ENCODE measurements at places on chromosomes 12 and 14.

DNA sequence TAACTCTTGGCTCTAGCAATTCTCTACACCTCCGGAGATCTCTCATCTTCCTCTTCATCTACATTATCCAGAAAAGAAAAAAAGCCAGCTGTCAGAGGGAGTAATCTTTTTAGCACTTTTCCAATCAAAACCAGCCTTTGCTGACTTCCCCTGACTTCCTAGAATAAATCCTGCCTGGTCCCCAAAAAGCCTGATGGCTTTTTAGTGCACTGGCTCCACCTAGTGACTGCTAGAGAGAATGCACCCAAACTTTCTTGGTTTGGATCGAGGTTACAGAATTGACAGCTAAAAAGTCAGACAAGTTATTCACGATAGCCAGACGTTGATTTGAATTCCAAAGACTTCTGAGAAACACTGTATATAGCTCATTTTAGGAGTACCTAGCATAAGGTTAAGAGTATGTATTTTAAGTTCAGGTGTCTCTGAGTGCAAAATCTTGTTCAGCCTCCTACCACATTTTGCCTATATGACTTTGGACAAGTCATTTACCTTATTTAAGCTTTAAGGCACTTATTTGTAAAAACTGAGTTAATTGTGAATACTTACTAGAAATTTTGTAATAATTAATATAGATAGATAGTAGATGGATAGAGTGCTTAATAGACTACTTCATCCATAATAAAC lies 185.7 kb upstream of the GRIN2B start:
- peak; percentile 14 for DNase-seq

DNA sequence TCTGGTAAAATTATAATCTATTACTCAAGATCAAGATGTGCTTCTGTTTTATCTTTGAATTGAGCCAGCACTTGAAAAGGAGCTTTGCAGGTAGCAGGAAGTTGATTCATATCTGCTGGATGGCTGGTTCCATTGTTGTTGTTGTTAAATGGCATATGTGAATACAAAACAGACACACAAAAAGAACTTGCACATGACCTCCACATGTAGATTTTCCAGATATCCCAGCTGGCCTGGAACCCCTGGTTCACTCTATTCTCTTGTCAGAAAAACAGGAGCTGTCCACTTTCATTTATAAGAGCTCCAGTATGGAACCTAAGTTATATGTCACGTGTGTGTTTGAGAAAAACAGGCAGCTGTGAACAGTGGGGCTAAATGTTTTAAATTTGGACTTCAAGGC lies 273.9 kb downstream of the TMEM132D start:
- DNase-seq, result no peak

DNA sequence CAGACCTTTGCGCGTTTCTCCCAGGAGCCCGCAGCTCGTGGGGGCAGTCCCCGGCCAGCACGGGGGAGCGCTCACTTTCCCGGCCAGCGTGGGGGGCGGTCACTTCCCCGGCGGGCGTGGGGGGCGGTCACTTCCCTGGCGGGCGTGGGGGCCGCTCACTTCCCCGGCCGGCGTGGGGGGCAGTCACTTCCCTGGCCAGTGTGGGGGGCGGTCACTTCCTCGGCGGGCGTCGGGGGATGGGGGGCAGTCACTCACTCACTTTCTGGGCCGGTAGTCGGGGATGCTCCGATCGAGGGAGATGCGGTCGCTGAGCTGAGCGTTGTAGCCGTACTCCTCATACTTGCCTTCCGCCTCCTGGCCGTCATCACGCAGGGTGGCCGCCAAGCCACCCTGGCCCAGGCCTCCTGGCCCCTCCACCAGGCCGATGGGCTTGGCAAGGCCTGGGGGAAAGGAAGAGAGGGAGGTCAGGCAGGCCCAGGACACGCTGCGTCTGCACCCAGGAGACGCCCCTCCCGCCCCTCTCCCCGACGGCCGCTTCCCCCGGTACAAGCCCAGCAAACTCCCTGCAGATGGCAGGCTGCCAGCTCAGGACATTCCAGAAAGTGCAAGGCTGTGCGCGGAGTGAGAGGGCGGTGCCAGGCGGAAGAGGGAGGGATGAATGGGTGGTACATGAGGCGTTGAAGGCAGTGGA lies 43.3 kb downstream of the GALNT9 start:
- DNase-seq, result peak; percentile 10

DNA sequence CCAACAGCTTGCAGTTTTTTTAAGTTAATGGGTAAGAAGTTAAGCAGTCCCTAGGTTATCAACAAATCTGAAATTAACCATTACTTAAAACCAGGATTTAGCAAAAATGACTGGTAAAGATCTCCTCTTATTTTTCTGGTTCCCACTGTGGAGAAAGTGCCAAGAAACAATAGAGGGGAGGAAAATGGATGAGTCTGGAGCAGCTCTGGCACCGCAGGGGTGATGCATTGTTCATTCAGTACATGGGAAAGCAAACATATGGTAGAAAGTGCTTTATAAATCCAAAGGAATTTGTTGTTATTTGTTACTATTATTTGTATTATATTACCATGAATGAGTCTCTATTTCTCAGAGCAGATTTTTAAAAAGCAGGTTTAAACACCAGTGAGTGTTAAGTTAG lies 92.2 kb downstream of the DYRK2 start:
- DNase-seq, result no peak

DNA sequence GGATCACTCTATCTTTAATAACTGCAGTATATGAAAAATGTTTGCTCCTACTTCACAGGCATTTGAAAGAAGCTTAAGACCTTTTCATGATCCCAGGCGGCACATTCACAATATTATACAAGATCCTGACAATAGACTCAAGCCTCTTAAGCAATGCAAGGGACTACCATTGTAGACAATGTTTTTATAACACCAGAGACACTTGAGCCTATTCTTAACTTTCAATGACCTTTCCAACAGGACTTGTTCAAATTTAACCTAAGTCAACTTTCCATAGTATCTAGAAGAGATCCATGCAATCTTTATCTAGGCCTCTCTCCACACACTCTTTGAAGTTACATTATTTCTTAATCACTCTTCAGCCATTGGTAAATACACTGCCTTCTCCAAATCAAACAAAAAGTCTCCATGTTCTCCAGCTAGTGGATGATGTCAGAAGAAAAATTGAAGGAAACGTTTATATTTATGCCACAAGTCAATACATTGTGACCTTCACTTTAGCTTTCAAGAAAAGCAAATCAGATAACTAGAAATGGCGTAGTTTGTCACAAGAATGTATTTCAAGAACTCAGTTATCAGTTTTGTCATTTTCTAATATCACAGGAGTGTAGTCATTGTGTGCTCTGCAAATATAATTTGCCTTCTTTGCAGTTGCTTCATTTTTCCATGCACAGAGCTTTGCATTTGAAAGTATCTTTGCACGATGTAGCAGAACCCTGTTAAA lies 41.2 kb downstream of the PHLDA1 start:
- no peak for DNase-seq

DNA sequence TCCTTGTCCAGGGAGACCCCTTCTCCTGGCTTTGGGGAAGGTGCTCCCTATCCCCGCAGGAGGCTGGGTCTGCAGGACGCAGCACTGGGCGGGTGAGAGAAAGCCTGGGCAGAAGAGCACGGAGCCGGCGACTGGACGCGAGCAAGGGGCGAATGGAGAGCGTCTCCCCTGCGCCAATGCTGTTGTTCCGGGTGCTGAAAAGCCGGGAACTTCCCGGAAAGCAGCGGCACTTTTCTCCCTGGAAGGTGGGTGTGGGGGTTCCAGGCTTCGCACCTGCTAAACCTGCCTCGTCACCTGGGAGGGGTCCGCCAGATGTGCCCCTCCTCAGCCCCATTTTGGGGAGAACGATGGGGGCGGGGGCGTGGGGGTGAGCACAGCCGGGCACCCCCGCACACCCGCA lies 417.1 kb upstream of the TMTC1 start:
- no peak for DNase-seq

DNA sequence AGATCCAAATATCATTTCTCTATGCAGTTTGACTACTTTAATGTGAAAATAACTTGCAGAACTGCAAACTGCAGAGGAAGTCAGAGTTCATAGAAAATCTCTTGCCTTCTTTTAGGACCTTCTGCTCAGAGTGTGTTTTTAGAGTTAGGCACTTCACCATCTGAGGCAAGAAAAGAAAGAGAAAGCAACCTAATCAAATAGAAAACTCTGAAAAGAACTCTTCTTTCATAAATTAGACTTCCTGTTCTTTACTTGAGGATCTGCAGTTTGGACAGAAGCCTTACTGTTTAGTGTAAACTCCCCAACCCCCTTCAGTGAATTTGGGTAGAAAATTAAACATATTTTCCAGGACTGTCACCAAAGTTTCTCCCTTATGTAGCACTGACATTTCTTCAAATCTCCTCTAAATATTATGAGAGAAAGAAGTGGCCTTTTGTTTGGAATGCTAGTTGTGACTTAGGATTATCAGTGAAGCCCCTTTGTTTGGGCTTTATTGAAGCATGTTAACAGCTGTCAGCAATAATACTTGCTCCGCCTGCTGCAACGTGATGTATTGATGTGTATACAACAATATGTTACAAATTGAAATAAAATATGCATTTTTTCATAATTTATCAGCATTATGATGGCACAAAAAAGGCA lies 99.5 kb downstream of the PDZRN4 start:
- no peak for DNase-seq

- no peak for DNase-seq
Measured at GRCh38 chr12:119235197-119235751, 56.5 kb downstream of the HSPB8 start.

DNA sequence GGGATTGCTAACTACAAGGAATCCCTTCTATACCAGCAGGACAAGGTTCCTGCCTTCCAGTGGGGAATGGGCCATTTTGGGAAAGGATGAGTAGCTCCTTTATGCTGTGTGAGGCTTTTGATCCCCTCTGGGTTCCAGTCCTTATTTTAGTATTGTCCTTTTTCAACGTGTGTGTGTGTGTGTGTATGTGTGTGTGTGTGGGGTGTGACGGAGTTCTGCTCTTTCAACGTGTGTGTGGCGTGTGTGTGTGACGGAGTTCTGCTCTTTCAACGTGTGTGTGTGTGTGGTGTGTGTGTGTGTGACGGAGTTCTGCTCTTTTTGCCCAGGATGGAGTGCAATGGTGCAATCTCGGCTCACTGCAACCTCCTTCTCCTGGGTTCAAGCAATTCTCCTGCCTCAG lies 27.4 kb downstream of the RAB35 start:
- DNase-seq, result no peak

DNA sequence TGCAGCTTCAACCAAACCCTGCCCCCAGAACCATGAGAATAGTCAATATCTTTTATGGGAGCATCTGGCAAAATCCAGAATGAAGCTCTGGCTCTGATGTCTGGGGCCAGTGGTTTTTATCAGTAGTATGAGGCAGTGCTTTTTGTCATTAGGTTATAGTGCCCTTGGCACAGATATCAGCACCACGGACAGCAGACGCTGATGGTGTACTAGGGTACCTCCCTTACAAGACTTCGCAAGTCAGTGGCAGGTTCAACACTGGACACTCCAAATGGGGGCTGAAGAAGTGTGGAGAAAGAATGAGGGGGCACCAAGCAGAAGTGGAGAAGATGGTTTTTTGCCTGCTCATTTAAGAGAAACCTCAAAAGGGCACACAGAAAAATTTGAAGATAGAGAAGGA lies 68.2 kb upstream of the E2F7 start:
- peak; percentile 39 for DNase-seq

- DNase-seq, result no peak
Measured at GRCh38 chr14:52095794-52096193, 26.9 kb upstream of the NID2 start.

DNA sequence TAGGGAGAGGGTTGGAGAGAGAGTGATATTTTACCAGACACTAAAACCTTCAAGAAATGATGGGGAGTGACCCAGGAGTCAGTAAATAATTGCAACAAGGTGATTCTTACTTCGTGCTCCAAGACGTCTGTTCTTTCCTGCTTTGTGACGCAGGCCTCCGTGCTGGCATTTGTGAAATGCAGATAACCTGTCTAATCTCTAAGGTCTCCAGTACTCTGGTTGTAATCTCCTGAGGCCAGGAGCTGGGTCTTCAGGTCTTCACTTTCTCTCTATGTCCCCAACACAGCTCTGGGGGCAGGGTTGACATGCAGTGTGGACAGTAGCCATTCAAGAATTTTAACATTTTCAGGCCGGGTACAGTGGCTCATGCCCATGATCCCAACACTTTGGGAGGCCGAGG lies 53.1 kb downstream of the CD9 start:
- DNase-seq, result no peak

- DNase-seq, result no peak
Measured at GRCh38 chr12:119666226-119666795, 1.6 kb upstream of the PRKAB1 start.
